Activated T-helper 1 cell treated with Interleukin-2 at 50 U/mL for 16 hours (primary cell): ENCODE measurements at places on chromosomes 5 and 9.

DNA sequence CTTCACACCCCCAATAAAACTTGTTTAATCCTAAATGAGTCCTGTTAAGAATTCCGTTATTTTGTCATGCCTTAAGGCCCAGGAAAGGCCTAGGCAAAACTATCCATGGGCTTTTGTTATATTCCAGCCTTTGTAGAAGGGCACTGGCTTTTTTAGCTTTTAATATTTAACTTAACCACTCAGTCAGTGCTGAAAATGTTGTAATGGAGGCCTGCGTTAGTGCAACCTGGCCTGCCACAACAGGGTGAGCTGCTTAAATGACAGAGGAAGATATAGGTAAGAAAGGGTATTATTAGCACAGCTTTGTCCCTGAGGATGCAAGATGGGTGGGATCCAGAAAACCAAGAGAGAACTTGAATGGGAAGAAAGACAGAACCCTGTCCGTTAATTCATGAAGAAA, 40.2 kb upstream of the PCAT7 start:
- no peak for DNase-seq

GRCh38 chr9:123089790-123090189, 56.3 kb downstream of the GPR21 start:
- DNase-seq = no peak

GRCh38 chr5:14718778-14719177, 54.3 kb downstream of the OTULIN start:
- no peak for DNase-seq

- no peak for DNase-seq
Observed at GRCh38 chr5:96637196-96637595, 25.0 kb upstream of the CAST start.

- no peak for DNase-seq
Observed at GRCh38 chr5:82610686-82611085, 332.5 kb upstream of the RPS23 start.

GRCh38 chr9:28653216-28653615, 1079.9 kb upstream of the C9orf72 start:
- no peak for DNase-seq

DNA sequence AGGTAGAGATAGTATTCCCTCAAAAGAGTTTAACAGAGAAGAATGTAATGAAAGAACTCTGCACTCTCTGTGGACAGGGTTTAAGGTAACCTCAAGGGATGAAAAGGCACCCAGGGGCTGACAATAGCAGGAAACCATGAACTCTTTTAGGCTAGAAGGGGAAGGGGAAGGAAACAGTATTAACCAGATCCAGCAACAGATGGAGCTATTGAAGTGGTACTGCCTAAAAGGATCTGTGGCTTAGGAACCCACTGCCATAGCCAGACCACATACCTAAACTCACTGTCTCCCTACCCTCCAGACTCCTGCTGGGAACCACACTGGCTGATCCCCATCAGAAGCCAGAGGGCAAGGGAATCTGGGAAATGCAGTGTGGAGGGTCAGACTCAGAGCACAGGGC, 35.5 kb downstream of the PLGRKT start:
- no peak for DNase-seq

- no peak for DNase-seq
Observed at GRCh38 chr9:136705564-136705963, 6.8 kb upstream of the DIPK1B start.

DNA sequence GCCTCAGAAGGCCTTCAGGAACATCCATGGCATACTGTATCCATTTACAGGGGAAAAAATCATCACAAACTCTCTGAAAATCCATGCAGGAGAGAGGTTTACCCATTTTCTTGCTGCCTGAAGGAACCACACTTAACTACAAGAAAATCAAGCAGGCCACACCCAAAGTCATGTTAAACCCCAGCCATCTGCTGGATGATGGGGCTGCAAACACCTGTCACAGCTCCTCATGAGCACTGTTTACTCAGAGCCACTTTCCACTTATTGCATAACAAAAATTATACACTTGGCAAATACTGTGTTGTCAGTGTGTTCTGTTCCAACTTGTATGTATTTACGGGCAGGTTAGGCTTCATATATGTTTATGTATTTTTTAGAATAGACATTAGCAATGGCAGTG, 35.8 kb downstream of the PPIC start:
- DNase-seq = no peak

- no peak for DNase-seq
Observed at GRCh38 chr9:71911908-71912335, 483 bp downstream of the C9orf85 start.

DNA sequence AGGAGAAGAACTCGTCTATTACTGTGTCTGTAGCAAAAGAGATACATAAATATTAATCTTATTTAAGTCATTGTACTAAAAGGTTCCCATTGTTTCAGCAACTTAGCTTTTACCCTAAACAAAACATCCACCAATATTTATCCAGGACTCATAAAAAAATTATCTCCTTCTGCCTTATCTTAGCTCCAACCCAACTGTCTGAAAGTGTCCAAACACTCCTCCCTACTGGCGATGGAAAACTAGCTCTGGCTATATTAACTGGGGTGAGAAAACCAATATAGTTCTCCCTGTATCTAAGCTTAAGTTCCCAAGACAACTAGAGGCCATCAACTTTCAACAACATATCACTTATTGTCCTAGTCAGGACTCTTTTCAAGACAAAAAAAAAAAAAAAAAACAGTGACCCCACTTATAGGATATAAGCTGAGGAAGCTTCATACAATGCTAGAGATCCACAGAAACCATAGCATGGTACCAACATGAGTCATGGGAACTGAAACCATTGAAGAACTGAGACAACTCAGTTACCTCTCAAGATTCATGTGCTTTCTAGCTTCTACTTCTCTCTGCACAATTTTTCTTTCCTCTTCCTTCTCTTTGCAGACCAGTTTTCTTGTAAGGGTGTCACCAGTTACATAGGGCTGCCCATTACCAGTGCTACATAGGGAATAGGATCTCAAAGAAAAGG, 150.7 kb upstream of the RASA1 start:
- DNase-seq = no peak

DNA sequence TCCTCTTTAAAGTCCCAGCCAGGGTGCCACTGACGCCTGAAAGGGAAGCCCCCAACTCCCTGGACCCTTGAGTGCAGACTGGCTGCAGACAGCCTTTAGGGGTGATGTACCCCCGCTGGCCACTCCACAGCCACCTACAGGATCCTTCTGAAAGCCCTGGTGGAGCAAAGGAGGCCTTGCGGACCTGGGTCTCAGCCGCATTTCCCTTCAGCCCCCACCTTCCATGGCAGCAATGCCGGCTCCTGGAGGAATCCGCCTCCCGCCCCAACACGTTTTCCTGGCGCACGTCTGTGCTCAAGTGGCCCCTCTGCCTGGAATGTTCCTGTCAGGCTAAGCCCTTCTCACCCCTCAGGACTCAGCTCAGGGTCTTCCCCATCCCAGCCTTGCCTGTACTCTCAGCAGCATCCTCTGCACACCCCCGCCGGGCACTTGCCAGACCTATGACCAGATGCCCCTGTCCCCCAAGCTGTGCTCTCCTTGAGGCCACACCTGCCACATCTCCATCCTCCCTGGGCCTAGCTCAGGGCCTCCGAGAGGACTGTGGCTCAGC, 134.1 kb upstream of the RAPGEF1 start:
- no peak for DNase-seq

DNA sequence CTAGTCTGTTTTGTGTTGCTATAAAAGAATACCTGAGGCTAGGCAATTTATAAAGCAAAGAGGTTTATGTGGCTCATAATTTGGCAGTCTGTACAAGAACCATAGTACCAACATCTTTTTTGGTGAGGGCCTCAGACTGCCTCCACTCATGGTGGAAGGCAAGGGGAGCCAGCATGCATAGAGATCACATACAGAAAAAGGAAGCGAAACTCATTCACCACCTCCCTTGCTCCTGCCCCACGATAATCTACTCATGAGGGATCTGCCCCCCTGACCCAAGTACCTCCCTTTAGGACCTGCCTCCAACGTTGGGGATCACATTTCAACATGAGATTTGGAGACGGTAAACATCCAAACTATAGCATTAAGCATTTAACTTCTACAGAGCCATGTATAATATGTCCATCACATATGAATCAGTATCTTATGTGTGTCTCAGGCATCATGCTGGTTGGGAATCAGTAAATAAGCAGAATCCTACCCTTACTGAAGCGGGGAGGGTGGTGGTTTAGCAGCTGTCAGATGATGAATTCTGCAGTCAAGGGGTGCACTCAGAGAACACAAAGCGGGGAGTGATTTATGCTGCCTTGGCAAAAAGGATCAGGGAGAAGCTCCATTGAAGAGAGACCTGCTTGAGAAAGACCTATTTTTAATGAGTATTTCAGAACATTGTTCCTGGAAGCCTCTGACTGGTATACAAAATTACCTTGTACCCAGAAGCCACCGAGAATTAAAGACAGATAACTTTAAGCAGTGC, 34.8 kb downstream of the HMGXB3 start:
- DNase-seq = no peak

DNA sequence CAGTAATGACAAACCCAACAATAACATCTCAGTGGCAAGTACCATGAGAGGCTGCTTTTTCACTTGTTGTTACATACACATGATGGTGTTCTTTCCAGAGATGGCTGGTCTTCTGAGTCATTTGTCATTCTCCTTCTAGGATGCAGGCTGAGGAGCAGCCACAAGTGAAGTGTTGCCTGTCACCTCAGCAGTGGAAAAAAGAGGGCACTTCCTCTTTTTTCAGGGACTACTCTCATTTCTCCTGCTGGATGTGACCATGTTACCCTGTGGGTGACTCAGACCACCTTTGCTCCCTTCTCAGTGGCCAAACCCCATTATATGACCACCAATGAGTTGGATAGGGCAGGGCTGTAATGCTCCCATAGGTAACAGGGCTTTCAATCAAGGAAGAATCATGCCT, 587.0 kb upstream of the ADAMTS16 start:
- DNase-seq = no peak
